ENCODE measurements at places on chromosomes 7 and 10.

DNA sequence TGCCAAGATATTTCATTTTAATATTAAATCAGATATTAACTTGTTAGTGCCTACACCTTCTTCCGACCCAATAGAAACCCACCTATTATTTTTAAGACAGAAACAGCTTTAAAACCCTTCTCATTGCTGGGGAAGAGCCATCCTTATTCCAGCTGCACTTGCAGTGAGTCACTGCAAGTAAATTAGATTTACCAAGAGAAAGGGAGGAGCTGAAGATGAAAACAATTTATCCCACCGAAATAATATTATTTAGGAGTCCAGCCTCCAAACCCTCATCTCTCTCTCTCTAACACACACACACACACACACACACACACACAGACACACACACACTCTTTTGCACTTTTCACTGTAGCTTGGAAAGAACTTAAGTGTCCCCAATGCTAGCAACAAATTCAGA lies 26.9 kb downstream of the TWIST1 start:
- DNase-seq: no peak

DNA sequence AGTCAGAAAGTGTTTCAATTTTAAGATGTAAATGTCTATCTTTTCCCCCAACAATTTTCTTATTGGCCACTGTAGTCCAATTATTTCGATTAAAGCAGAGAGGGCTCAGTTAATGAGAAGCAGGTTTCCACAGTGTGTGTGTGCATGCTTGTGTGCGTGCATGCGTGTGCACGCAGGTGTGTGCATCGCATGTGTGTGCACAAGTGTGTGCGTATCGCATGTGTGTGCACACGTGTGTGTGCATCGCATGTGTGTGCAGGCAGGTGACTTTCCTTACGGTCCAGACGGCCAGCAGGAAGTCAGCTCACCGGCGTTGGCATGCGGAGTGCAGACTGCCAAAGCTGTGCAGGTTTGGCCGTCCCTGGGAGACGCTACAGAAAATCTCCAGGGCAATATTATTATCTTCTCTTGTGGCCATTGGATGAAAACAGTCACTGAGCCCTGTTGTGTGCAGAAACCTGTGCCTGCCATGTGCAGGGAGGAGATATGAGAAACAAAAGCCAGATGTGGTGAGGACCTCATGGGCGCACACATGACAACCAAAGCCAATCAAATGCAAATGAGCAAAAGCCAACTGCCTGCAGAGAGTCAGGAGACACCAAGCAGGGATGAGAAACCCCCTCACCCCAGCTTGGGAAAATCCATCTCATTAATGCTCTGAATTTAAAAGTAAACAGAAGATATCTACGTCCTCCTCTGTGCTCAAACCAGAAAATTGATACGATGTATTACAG lies 70.4 kb downstream of the C10orf90 start:
- no peak for DNase-seq

- peak; percentile 75 for DNase-seq
These were observed at the start of gene TRDMT1 for GRCh38 chr10:17200912-17201793. TSS of gene TRDMT1 (minus strand) at chr10:17201672. CDS start at chr10:17201634, 38 bp downstream.

- no peak for DNase-seq
These were observed 25.6 kb downstream of the CDC123 start for GRCh38 chr10:12221323-12222298.

DNA sequence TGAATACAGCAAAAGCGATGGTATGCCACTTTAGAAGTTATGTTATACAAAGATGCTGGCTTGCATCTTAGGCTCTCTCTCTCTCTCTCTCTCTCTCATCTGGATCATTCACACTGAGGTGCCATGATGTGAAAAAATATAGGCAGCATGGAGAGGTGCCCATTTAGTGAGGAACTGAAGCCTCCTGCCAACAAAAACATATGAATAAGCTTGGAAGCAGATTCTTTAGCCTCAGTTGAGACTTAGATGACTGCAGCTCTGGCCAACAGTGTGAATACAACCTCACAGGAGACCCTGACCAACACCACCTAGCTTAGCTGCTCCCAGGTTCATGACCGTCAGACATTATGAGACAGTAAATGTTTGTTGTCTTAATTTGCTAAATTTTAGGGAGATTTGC lies 560.1 kb upstream of the LRRTM3 start:
- no peak for DNase-seq

- DNase-seq: no peak
These were observed 19.3 kb downstream of the FOXI2 start for GRCh38 chr10:127756264-127756663.

DNA sequence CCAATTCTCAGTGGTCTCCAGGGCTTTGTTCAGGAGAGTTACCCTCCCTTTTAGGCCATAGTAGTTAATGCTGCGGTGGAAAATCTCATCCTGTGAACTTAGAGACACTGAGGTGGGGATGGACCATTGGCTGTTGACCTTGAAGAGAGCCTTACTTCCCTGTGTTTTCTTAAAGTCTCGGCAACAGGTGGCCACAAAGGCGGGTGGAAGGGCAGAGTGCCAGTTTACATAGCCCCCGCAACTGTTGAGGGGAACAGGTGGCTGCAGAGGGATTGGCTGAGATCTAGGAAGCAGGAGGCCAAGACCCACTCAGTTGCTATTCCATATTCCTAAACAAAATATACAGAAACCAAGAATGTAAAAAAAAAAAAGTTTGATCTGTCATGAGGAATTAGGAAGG lies 160.6 kb downstream of the ST7 start:
- no peak for DNase-seq

- DNase-seq: no peak
These were observed 35.5 kb upstream of the DGKI start for GRCh38 chr7:137882261-137882668.

- DNase-seq: no peak
These were observed 29.7 kb upstream of the PLEKHA1 start for GRCh38 chr10:122344741-122345258.

DNA sequence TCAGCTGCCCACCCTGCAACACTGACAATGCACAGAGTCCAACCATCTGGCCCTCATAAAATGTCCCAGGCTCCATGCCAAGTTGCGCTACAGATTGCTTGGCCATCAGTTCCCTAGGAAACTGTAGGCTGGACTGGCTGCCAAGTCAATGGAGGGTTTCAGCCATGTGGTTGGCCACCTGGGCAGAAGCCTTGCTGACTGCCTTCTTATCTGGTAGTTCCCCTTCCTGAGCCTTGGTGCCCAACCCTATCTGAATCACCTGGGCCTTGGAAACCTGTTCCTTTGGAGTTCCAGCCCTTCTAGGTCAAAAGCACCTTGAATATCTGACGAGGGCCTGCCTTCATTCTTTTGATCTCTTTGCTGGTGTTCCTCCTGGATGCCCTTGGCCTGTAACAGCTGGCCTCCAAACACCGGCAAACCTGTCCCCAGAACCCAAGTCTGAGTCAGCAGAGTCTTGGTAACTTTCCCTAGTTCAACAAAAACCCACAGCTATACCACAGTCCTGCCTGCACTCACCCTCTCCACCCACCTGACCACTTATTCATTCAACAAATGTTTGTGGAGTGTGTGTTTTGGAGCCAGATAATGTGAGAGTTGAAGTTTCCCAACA lies 37.4 kb upstream of the KDM7A start:
- no peak for DNase-seq

GRCh38 chr10:1736144-1736971 lies 967 bp downstream of the ADARB2 start:
- DNase-seq: no peak

Measured in activated T-cell treated with anti-CD3 and anti-CD28 coated beads for 48 hours (primary cell).